MG63 (cell line): ENCODE measurements at places on chromosomes 6 and 20.

- DNase-seq: no peak
Observed at GRCh38 chr6:34616227-34616585, 60.1 kb upstream of the SPDEF start.

GRCh38 chr6:141551318-141551717 is 581.4 kb upstream of the GJE1 start:
- no peak for DNase-seq

DNA sequence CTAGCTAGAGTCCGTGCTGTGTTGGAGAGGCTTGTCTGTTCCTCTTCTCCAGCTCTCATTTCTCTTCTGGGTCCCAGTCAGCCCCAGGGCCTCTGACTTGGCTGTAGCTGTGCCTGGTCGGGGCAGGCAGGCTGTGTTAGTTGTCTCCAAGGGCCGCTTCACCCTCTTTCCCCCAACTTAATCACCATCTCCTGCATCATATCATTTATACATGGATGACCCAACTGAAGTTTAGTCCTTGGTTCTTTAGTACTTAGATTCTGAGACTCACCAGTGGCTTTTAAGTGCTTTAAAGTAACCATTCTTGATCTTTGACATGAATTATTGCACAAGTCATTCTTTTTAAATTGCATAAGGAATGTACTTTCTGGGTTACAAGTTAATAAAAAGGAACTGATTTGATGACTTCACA is 127.3 kb downstream of the RTN4IP1 start:
- no peak for DNase-seq

DNA sequence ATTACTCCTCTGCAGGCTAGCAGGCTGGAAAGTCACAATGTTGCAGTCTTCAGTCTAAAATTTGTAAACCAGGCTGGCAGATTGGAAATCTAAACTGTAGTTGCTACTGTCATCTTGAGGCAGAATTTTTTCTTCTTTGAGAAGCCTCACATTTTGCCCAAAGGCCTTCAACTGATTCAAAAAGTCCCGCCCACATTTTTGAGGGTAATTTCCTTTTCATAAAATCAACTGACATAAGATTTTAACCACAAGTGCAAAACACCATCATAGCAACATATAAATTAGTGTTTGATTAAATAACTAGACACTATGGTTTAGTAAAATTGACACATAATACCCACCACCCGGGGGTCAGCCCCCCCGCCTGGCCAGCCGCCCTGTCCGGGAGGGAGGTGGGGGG is 28.4 kb downstream of the HLA-C start:
- DNase-seq: no peak

- no peak for DNase-seq
Observed at GRCh38 chr6:41036186-41036585, 2.8 kb downstream of the UNC5CL start.
